NCI-H1930 (cell line): ENCODE measurements at places on chromosomes 7 and 10.

DNA sequence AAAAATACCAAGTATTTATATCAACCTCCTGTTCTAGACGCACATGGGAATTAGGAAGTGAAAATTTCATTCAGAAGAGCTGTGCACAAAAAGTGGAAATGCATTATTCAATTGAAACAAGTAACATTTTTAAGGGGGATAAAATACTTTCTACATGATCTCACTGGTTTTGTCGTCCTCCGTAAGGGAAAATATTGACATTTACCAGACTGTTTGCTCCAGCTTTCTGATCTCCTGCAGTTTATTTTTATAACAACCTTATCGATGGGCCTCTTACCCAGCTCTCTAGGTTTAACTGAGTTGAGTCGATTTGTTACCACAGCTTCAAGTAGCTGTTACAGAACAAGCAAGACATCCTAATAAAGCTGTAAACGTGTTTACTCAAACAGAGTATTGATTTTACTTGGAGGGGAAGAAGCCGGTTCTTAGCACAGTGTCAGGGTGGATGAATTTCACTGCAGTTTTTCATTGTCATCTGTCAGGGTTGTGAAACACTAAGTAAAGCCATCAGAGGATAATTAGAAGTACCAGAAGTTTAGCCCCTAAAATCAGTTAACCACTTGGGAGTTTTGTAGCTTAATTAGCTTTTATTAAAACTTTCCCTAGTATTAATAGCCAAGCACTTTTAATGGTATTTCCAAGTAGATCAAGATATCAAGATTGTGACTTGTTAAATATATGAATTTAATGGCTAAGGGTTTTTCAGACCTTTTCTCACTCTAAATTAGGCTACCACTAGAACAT is 142.6 kb upstream of the KAT6B start:
- no peak for DNase-seq

DNA sequence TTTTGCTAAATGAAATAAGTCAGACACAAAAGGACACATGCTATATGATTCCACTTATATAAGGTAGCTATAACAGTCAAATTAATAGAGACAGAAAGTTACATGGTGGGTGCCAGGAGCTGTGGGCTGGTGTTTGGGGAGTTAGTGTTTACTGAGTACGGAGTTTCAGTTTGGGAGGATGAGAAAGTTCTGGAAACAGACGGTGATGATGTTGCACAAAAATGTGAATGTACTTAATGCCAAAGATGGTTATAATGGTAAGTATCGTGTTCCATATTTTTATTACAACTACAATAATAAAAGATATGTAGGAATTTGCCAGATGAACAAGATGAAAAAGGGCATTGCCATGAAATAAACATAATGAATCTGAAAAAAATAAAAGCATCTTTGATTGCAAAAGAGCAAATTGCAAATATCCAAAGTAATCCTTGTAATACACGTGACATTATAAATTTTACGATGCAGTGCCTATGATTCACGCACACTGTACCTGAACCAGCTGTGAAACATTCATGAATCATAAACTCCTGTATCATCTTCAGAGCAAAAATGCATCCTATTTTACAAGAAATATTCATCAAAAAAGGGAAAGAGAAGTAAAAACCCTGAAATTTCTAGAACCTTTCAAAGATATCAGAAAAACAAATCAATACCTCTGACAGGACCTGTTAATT is 676.7 kb downstream of the PCDH15 start:
- DNase-seq: no peak

DNA sequence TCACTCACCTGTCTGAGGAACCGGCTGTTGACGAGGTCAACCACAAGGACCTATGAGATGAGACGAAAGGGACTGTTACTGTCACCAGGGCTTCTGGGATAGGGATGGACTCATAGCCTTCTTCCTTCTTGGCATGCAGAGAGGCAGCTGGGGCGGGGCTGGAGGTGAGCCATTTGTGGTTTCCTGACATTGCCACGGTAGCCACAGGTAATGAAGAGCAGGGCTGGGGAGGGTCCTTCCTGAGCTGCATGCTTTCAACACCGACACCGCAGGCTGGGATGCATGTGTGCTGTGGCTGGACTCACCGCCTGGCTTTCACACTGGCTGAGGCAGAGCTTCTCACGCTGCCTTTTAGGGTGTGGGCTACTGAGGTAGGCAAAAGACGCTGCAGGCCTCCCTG is 46.4 kb upstream of the MKRN1 start:
- DNase-seq: no peak

DNA sequence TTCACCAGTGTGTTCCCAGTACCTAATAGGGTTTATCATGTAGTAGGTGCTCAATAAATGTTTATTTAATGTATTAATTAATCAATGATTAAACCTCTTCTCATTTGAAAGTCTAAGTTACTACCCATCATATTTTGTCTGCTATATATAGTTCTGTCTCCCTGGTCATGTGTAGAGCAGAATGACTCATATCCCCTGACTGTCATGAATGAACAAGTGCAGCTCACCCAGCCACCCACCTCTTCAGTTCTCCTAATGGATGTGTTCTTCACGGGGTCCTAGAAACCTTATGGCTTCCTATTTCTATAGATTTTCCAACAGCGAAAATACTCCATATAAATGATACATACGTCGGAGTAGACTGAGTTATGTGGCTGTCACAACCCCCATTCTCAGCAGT is 64.5 kb downstream of the HIF1AN start:
- DNase-seq: no peak

- DNase-seq: no peak
Observed at GRCh38 chr7:25255611-25256332, 27.5 kb upstream of the NPVF start.

DNA sequence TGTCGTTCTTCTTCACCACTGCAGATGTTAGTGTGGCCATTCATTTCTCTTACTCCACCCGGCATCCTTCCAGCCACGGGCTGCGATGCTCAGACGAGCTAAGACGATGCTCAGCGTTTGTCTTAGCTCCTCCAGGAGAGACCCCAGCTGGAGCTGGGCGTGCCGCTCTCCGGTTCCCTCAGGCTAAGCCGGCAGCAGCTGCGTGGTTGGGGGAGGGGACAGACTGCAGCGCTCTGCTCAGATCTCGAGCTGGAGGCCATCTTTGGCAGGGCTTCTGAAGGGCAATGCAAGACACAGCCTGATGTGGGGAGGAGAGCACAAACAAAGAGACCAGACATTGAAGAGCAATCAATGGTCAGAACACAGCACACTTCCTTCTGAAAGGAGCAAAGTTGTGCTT is 4.8 kb downstream of the INA start:
- peak; percentile 4 for DNase-seq

GRCh38 chr10:97217299-97217698 is 31.5 kb upstream of the SLIT1 start:
- no peak for DNase-seq

DNA sequence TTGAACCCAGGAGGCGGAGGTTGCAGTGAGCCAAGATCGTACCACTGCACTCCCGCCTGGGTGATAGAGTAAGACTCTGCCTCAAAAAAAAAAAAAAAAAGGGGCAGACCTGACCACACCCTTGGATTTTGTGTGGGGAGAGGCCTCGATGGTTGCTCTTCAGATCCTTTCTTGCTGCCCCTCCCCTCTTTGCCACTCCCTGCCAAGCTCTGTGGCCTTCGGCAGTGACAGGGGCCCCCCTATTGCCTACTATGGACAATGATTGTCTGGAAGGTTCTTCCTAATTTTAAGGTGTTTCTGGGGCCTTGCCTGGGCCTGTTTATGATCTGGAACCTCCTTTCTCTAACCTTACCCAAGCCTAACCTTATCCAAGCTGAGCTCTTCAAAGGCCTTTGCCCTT is 795 bp downstream of the PRF1 start:
- no peak for DNase-seq

GRCh38 chr10:42801135-42801534 is 18.5 kb downstream of the BMS1 start:
- no peak for DNase-seq

DNA sequence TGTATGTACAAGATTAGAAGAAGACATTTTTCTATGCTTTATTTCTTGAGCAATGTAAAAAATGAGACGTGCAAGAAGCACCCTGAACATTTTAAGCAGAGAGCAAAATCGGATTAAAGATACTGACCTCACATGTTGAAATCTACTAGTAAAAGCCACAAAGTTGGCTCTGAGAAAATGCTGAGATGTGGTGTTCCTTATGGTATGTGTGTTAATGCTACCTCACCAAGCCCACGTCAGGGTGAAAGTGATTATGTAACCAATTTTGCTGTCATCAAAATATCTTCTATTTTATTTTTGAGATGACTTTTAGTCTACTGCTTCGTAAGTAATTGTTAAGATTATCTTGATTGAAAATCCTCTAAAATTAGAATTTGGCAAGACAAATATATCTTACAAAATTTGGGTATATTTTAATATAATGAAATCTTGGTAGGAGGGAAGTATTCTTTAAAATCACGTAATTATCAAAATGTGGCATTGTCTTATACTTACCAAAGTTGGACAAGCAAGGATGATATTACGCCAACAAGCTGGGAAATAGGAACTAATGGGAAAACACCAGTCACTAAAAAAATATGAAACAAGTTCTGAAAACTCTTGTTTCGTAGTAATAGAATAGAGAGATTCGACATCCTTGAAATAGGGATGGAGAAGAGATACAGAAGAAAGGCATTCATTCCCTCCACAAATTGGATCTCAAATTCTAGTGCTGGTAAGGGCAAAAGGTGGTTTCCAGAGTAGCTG is 5.8 kb downstream of the ADO start:
- DNase-seq: no peak

- DNase-seq: no peak
Observed at GRCh38 chr7:132078891-132079735, 497.2 kb downstream of the PLXNA4 start.

DNA sequence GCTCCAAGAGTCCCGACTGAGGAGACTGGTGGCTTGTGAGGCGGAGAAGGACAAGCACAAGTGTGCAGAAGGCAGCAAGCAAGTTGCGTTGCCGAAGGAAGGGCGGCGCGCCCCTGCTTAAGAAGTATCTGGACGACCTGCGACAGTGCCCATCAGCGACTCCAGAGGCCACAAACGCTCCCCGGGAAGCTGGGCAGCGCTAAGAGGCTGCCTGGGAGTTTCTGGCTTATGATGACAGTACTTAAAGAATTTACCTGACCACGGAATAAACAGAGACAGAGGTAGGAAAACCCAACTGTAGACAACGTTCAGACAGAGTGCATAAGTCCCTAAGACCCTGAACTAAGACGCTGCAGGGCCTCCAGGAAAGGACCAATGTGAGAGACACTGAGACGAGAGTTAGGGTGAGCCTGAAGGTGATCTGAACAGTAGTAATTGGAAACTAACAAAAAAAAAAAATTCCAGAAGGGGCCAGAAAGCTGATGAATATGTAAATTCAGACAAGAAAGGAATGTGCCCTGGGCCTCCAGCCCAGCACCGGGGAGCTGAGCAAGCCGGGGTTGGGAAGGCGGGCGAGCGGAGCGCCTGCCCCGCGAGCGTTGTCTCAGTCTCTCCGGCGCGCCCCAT is 1.0 kb downstream of the OSBPL3 start:
- DNase-seq: no peak

- no peak for DNase-seq
Observed at GRCh38 chr7:31794851-31795344, 107.9 kb downstream of the PPP1R17 start.

DNA sequence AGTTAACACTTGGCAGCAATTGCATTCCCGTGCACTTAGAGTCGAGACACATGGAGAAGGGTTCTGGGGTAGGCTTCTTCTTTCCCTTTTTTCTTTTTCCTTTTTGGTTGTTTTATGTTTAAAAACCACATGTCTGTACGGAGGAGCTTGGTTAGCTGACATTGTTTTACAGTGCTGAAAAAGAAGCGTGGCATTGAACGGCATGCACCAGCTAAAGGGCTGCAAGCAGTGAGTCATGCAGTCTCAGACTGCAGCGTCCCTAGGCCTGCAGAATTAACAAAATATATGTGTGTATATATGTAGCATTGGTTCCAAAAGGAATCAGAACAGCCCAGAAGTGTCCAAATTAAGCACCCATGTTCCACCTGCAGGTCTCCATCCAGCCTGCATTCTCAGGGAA is 211.0 kb downstream of the TCF7L2 start:
- no peak for DNase-seq

GRCh38 chr10:14112056-14112455 is 218.7 kb downstream of the FRMD4A start:
- no peak for DNase-seq

DNA sequence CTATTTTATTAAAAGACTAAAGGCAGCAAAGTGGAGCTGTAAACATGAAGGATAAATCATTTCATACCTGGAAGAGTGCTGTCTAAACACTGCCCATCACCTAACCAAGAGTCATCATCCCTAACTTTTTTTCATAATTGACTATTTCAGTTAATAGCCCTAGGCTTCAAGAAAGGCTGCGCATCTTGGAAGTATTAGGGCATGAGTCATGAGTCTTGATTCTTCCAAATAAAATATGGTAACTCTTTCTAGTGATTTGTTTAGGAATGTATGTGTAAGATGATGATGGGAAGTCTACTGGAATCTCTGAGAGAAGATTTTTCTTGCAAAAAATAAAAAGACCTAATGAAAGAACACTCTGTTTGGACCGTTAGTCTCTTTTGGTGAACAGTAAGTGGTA is 207.7 kb upstream of the AHR start:
- no peak for DNase-seq

DNA sequence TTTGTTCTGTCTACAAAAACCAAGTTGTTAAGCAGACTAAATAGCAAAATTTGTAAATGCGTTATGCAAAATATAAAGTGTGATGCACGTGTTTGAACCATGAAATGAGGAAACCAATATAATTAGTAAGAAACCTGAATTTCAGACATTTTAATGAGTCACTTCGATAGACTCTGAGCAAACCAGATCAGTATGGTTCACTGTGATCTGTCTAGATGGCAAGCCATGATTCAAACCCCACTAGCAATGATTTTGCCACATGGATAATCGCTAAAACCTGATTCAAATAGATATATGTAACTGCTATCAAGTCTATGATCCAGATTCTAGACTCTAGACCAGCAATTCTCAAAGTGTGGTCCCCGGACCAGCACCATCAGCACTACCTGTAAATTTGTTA is 24.8 kb downstream of the ZC3HAV1 start:
- no peak for DNase-seq

- peak; percentile 50 for DNase-seq
Observed at GRCh38 chr7:150378115-150378852, 846 bp upstream of the ZNF775 start.

- no peak for DNase-seq
Observed at GRCh38 chr7:150358988-150359621, 9.5 kb upstream of the REPIN1 start.

- no peak for DNase-seq
Observed at GRCh38 chr7:50068026-50068425, 25.0 kb downstream of the ZPBP start.

- no peak for DNase-seq
Observed at GRCh38 chr10:80461208-80462183, 7.4 kb downstream of the TSPAN14 start.

- no peak for DNase-seq
Observed at GRCh38 chr10:74787457-74787856, 38.9 kb upstream of the KAT6B start.

DNA sequence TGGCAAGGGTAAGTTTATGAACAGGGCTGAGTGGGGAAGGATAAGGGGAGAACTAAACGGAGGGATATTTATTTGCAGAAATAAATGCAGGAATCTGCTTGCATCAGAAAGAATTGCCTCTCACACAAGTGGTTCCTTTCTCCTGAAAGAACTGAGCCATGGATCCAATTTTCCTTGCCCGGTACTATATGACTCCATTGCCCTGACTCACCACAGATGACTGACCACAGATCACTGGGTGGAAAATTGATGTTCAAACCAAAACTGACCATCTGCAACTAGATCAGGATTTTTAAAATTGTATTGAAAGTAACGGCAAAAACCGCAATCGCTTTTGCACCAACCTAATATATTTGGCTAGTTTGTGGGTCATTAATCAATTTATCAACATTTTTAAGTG is 6.2 kb upstream of the MACC1 start:
- DNase-seq: no peak

GRCh38 chr10:29866356-29866755 is 193.0 kb downstream of the JCAD start:
- DNase-seq: no peak
